Kasumi-1 (cell line): ENCODE measurements at places on chromosomes 16 and 17.

- DNase-seq, result no peak
Observed at GRCh38 chr16:54027558-54027957, 259.0 kb downstream of the IRX3 start.

GRCh38 chr17:37489197-37490001, at the start of gene DUSP14:
Gene DUSP14 (plus strand): TSS chr17:37489891. CDS start chr17:37512273, 22,382 bp downstream.
- peak; percentile 71 for DNase-seq

DNA sequence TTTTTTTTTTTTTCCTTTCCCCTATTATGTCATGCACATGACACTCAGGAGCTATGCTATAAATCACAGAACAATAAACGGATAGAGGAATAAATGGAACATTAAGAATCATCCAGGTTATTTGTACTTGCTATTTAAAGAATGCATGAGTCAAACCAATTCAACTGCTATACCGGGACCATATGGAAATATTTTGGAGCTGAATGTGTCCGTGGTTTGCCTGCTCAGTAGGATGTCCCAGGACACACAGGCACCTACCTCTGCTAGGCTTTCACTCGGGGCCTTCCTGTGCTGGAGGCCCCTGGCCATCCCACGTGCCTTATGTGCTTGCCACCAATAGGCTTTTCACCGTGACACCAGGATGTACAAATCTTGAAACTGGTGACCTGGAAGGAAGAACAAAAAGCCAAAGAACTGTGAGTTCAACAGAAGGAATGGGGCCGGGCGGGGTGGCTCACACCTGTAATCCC, 15.3 kb upstream of the SEC14L1 start:
- no peak for DNase-seq

DNA sequence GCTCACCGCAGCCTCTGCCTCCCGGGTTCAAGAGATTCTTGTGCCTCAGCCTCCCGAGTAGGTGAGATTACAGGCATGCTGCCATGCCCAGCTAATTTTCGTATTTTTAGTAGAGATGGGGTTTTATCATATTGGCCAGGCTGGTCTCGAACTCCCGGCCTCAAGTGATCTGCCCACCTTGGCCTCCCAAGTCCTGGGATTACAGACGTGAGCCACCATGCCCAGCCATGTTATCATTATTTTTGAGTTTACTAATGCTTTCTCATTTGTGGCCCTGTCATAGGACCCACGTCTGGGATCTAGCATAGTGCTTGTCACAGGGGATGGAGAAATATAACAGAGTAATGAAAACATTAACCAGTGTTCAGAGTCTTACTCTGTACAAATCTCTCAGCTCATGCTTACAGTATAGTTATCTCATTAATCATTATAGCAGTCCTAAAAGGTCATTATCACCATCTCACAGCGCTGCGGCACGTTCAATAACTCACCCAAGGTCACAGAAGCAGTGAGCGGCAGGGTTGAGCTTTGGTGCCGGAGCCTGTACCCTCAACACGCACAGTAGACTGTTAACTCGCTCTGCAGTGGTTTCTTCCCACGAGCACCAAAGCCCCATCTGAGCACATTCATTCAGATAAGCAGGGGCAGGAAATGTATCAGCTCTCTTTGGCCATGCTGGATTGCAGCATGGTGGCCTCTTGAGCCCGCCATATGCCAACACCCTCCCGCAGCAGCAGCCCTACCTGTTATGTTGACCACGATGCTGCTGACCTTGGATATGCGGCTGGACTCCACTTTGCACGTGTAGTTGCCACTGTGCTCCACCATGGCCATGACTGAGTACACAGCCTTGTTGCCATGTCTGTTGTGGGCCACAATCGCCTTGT, 21.4 kb downstream of the PECAM1 start:
- DNase-seq, result no peak

GRCh38 chr16:55542459-55543082, 23.9 kb upstream of the CAPNS2 start:
- DNase-seq, result no peak

DNA sequence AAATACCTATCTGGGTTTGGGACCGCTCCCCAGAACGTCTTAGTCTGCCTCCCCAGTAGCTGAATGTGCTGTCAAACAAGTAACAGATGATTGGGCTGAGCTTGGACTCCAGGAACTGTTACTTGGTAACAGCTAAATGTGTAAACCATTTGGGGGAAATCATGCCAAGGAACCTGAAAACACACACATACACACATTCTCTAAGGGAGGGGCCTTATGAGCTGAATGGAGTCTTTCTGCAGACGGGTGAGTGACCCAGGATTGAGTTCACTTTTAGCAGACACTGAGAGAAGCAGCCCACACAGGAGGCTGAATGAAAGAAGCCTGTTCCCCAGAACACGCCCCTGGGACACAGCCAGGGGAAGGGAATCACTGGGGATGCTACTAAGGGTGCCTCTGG, 1.6 kb downstream of the ACLY start:
- DNase-seq, result no peak

DNA sequence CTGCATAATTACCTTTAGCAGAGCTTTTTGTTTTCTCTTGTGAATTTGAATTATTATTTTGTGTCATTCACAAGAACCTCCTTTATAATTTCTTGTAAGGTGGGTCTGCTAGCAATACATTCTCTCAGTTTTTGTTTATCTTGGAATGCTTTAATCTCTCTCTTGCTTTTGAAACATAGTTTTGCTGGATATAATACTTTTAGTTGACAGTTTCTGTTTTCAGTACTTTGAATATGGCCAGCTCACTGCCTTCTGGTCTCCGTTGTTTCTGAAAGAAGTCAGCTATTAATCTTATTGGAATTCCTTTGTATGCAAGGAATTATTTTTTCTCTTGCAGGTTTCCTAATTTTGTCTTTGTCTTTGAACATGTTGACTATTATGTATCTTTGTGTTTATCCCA, 167.0 kb downstream of the MAP2K4 start:
- DNase-seq, result no peak

- DNase-seq, result peak; percentile 74
Observed at GRCh38 chr17:40399185-40399584, 18.5 kb downstream of the TOP2A start.

DNA sequence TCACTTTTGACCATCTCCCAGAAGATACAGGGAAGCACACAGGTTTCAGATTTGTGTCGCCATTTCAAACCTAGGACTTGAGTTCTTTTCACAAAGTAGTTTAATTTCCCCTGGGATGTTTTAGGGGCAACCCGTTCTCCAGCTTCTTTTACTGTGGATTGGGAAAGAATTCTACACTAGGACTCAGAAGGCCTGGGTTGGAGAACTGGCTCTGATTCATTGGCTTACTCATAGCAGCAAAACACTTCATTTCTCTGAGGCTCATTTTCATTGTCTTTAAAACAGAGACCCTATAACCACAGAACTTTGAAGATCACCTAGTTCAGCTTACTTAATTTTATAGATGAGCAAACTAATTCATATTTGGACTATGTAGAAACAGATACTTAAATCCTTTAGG, 175.9 kb upstream of the SALL1 start:
- no peak for DNase-seq

- DNase-seq, result peak; percentile 32
Observed at GRCh38 chr16:11370084-11370931, 25.0 kb downstream of the RMI2 start.

DNA sequence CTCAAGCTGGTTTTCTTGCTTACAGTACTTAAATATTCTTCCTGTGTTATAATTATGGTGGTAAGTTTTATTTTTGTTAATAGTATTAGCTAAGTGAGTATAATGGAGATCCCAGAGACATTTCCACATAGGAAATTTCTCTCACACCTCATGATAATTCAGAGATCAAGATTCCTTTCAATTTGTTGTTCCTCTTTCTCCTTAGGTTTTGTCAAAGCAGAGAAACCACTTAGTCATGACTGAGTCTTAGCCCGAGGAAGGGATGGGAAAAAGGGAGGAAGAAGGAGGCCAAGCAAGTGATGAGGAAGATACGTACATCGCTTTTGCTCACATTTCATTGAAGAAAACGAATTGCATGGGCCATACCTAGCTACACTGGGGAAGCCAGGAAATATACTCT, 18.4 kb downstream of the ESRP2 start:
- no peak for DNase-seq

DNA sequence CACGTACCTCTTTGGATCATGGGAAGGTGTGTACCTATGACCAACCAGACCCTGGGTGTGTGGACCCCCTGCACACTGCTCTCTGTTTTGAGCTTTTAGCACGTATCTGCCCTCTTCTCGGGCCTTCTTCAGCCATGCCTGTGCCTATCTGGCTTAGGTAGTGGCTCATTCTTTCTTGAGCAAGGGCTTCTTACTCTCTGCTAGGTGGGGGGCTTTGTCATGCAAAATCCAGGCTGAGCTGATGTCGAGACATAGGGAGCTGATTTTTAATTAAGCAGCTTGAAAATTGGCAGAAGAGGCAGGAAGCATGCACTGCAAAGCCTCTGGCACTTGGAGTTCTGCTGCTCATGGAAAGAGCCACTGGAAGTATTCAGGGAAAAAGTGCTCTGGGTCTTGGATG, 181.6 kb upstream of the IRX6 start:
- DNase-seq, result no peak

DNA sequence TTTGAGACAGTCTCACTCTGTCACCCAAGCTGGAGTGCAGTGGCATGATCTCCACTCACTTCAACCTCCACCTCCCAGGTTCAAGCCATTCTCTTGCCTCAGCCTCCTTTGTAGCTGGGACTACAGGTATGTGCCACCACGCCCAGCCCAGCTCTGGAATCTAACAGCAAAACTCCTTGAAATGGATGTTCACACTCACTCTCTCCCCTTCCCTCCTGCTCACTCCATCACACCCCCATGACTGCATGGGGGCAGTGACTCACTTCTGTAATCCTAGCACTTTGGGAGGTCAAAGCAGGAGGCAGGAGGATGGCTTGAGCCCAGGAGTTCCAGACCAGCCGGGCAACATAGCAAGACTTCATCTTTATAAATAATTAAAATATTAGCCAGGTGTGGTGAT, 11.1 kb upstream of the TFAP4 start:
- no peak for DNase-seq

GRCh38 chr16:85859818-85860125, 39.2 kb upstream of the IRF8 start:
- peak; percentile 28 for DNase-seq

DNA sequence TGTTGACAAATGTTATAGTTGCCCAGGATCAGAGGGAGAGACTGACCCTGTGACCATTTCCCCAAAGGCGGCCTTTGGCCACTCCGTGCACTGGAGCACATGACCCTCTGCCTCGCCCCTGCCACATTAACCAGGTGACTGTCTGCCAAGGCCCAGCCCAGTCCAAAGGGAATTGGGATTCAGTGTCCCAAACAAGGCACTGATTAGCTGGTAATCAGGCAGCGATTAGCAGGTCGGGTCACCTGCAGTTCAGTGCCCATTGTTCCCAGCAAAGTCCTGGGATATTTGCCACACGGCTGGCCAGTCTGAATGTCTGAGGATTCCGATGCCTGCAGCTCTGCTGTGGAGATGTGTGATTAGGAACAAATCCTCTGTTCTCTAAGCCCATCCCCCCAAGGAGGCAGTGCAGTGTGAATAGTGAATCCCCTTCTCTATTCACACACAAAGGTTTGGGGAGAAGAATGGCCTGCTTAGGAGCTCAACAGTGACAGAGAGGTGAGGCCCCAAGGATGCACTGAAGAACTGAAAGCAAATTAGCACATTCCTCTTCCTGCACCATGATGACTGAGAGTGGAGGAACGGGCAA, 123.1 kb upstream of the MAF start:
- DNase-seq, result no peak

DNA sequence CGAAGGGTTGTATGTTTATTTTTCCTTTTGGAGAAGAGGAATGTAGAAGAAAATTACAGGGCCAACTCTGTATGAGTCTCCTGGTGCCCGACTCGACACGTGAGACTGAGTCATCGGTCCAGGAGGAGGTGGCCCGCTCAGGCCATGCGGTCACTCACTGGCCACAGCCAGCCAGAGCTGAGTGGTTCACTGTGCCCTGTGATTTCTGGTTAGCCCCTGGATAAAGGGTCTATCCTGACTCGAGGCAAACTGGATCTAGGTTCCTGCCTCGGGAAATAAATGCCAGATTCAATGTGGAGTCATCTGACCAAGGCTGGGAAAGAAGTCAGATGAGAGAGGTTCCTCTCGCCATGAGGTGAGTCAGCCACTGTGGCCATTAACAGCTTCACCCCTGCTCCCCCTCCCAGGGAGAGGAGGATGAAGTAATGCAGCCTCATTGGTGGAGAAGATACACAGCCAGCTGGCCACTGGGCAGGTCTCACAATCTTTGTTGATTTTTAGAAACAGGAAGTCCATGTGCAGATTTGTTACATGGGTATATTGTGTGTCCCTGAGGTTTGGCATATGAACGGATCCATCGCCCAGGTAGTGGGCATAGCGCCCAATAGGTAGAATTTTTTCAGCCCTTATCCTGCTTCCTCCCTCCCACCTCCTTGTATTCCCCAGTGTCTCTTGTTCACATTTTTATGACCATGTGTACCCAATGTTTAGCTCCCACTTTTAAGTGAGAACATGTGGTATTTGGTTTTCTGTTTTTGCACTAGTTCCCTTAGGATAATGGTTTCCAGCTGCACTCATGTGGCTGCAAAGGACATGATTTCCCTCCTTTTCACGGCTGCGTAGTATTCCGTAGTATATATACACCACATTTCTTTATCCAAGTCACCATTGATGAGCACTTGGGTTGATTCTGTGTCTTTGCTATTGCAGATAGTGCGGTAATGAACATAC, 21.7 kb upstream of the USP36 start:
- DNase-seq, result no peak

- DNase-seq, result peak; percentile 19
Observed at GRCh38 chr17:7133424-7133823, 18.8 kb upstream of the ASGR2 start.

GRCh38 chr17:54891176-54891821, 9.4 kb upstream of the TOM1L1 start:
- peak; percentile 79 for DNase-seq

DNA sequence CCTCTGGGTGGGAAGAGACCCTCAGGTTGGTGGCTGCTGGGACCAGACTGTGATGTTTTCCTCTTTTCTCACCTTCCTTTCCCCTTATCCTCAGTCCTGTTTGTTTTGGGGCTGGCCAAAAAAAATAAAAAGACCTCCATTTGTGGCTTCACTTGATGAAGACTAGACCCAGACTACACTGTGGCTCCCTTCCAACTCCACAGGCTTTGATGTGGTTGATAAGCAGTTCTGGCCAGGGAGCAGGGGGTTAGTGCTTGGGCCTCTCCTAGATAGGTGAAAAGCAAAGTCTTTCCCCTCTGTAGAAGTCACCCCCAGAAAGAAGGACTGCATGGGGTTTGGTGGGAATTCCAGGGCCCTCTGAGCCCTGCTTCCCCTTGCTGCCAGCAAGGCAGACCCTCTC, 11.2 kb upstream of the ADAM11 start:
- DNase-seq, result no peak

- no peak for DNase-seq
Observed at GRCh38 chr17:45905814-45906213, 11.5 kb downstream of the MAPT start.

DNA sequence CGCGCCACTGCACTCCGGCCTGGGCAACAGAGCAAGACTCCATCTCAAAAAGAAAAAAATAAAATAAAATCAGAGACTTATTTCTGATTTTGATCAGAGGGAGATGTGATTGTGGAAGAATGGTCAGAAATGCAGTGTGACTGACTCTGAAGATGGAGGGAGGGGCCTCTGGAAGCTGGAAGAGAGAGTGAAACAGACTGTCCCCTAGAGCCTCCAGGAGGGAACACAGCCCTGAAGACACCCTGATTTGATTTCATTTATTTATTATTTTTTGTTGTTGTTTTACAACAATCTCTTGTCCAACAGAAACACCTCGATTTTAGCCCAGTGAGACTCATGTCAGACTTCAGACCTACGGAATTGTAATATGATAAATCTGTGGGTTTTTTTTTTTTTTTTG, 26.1 kb downstream of the BCL7C start:
- DNase-seq, result peak; percentile 27
